ENCODE measurements at places on chromosomes 6 and 20.

DNA sequence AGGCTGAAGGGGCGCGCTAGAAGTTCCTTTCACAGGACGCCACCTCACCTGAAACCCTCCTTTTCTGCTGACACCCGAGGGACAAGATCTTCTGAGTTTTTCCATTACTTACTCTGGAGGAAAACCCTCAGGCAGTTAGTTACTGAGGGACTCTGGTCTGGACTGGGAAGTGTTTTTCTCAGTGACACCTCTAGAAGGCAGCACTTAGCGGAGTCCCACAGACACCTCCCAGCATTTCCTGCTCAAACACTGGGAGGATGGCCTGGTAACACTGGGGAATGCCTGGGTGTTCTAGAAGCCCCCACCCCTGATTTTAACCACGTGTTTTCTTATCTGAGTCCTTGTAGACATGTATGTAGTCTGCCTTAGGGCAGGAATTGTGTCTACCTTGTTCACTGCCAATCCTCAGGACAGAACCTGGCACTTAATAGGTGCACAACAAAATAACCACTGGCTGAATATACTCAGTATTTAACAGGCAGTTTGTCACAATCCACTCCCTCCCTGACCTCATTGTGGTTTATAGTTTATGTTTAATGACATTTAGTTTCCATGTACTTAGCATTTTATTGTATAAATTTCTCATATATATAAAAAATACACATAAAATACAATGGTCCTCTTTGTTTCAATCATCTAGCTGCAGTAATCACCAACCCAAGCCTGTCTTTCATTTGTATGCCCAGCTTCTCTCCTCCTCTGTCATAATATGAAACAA lies 4.8 kb downstream of the GSTA3 start:
- no peak for DNase-seq

GRCh38 chr20:3228750-3229032 lies 10.3 kb downstream of the SLC4A11 start:
- DNase-seq: no peak

GRCh38 chr20:458776-459175 lies 3.6 kb downstream of the TBC1D20 start:
- DNase-seq: no peak

- DNase-seq: no peak
Measured at GRCh38 chr6:31534521-31535040, 5.8 kb downstream of the MCCD1 start.

DNA sequence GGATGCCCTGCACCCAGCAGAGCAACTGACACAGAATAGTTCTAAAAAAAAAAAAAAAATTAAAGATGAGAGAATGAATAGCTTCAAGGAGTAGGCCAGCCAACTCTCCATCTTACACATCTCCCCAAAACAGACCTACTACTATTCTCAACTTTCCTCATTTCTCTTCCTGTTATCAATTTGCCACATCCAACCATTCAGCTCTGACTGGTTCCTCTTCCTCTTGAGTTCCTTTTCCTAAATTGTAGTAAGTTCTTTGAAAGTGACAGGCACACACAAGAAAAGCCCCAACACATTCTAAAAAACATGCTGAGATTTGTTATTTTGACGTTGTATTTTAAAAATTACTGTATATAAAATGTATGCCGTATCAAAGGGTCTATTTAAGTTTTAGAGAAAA lies 117.2 kb downstream of the PDSS2 start:
- no peak for DNase-seq

DNA sequence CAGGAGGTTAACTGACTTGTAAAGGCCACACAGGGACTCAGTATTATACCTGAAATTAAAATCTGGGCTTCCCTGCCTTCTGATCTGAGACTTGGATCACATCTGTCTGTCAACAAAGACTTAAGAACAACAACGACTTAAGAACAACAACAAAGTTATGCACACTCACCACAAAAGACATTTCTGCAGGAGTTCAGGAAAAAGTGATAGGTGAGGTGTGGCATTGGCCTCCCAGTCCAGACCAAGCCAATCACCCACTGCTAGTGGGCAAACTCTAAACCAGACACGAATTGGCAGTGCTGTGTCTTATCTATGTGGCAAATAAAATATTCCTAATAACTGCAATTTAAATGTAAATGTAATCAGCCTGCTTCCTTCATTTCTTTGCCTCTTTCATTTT lies 61.3 kb downstream of the PRDM1 start:
- DNase-seq: no peak

- DNase-seq: no peak
Measured at GRCh38 chr20:52817511-52817910, 154.6 kb upstream of the TSHZ2 start.

All from smooth muscle cell of the brain vasculature (primary cell).